Fibroblast of gingiva (primary cell): ENCODE measurements at places on chromosomes 12 and 14.

DNA sequence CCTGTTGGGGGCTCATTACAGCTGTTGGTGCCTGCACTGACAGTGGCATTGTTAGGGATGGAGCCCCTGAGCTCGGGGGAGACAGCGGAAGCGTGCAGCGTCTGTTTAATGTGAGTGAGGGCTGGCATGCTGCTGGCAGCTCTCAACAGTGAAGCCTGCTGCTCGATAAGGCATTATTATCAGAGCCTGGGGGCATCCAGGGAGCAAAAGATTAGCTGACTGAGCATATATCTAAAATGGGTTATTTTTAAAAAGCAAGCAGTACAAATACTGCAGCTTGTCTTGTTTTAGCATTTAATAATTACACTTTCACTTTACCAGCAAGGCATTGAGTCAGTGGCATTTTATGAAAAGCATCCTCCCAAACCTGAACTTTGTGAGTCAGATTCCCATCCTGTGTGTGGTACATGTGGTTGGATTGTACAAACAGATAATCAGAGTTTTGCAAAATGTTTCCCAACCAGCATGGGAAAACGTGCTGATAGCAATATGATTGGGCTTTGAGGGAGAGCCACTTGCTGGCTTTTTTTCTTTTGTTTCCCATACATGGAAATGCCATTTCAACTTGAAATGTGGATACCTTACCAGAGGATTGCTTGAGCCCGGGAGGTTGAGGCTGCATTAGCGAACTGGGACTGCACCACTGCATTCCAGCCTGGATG, 150.8 kb downstream of the PRKCH start:
- peak; percentile 93 for DNase-seq

- no peak for DNase-seq
Measured at GRCh38 chr12:5201554-5202218, 158.0 kb downstream of the KCNA5 start.

- no peak for DNase-seq
Measured at GRCh38 chr12:121613462-121613861, 12.9 kb upstream of the ORAI1 start.

- DNase-seq, result no peak
Measured at GRCh38 chr14:69625299-69626131, 14.1 kb downstream of the SUSD6 start.

- no peak for DNase-seq
Measured at GRCh38 chr12:14960548-14961465, 594 bp downstream of the ARHGDIB start.

DNA sequence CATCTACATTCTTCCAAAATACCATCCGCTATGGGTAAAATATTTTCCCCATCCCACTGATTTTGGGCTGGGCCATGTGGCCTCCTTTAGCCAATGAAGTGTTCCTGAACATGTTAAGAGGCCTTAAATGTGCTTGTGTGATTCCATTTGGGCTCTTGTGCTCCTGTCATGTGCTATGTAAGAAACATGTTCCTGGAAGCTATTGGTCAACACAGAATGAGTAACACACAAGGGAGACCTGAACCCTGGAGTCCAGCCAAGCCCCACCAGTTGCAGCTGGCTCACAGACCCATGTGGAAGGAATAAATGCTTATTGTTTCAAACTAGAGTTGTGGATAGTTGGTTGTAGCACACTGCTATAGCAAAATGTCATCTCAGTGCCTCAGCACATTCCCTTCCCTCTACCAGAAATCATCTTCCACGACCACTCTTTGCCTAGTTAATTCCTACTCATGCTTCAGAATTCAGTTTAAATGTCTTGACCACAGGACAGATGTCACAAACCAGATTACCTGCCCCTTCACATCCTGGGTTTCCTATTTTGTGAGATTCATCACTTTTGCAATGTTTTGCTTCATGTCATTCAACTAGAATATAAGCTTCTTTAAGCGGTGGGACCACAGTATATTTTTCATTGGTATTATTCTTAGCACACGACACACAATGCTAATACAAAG, 217.3 kb upstream of the EEA1 start:
- DNase-seq, result peak; percentile 20

- peak; percentile 60 for DNase-seq
Measured at GRCh38 chr12:71157601-71158233, at the start of gene TSPAN8. Gene TSPAN8 (minus strand): TSS chr12:71157999. CDS start chr12:71157678, 321 bp downstream.

- no peak for DNase-seq
Measured at GRCh38 chr12:80056845-80057244, 42.5 kb upstream of the OTOGL start.

DNA sequence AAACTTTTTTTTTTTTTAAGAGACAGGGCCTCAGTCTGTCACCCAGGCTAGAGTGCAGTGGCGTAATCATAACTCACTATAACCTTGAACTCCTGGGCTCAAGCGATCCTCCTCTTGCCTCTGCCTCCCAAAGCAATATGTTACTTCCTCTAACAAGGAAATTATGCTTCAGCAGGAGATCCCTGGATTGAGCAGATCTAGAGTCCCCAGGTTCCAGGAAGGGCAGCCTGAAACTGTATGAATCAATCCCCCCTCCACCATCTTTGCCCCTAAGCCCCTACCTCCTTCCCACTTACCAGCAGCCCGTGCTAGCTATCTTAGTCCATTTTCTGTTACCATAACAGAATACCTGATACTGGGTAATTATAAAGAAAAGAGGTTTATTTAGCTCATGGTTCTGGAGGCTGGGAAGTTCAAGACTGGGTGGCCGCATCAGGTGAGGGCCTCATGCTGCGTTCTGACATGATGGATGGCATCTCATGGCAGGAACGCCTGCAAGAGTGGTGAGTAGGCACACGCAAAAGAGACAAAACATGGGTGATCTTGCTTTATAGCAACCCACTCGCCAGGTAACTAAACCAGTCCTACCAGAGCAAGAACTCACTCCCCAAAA, 5.0 kb downstream of the TAMALIN start:
- DNase-seq, result no peak

DNA sequence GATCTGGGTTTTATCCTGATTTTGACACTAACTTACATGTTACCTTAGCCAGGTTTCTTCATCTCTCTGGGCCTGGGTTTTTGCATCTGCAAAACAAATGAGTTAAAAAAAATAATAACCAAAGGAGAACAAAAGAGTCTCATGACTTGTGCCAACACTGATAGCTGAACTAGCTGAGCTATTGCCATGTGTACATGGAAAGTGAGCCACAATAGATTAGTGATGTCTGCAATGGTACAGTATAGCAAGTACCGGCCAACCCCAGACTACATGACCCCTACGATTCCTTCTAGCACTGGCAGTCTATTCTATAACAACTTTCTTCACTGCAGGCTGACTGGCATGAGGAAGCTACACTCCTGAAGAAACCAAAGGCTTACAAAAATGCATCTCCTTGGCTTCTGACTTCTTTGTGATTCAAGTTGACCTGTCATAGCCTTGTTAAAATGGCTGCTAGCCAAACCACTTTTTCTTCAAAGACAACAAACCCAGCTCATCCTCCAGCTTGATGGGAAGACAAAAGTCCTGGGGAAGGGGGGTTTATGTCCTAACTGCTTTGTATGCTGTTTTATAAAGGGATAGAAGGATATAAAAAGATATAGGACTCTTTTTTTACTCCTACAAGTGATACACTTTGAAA, 123.7 kb downstream of the DAD1 start:
- DNase-seq, result no peak

- DNase-seq, result peak; percentile 40
Measured at GRCh38 chr12:40152783-40153383, 47.0 kb upstream of the SLC2A13 start.

DNA sequence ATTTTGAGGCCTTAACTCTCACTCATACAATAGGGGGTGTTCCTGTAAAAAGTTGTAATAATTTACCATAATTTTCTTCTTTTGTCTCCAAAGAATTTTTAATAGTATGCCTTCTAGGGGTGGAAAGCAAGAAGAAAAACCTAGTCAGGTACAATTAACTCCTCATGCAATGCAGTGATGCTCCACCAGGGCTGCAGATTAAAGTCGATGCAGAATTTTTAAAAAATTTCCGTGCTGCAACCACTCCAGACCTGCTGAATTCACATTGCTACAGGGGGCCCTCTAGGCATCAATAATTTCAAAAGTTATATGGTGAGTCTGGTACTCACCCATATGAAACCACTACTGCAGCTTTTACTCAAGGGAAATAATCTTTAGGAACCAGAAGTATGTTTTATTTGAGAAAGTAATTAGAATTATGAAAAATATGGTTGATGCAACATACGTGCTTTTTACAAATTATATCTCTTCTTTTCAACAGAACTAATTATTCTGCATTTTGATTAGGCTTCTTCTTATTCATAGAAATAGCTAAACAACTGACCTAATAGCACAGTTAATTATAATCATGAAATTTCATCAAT, 353.2 kb downstream of the BCAT1 start:
- DNase-seq, result no peak

GRCh38 chr14:40574780-40575179, 1031.9 kb upstream of the LRFN5 start:
- DNase-seq, result no peak

- no peak for DNase-seq
Measured at GRCh38 chr14:24978862-24979724, 70.9 kb downstream of the STXBP6 start.
